Stimulated activated CD4-positive, alpha-beta T cell treated with anti-CD3 and anti-CD28 coated beads, Interleukin-12 subunit alpha, Interleukin-12 subunit beta, amount 100 ng/mL, for 4 hours (primary cell): ENCODE measurements at places on chromosomes 1 and 21.

DNA sequence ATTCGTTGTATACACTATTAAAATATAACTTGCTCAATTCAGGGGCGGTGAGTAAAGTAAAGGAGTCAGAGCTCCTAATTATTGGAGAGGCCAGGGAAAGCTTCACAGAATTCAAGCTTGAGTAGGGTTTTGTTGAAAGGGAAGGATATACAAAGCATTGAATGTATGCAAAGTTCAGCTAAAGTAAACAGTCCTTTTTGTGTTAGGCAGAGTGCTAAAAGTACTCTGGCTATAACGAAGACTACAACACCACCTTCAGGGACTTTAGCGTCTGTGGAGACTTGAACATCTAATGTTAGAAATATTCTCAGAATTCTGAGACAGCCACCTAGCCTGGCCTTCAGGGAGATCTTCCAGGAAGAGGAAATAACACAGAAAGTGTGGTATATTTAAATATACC lies 1.1 kb downstream of the FALEC start:
- no peak for DNase-seq

DNA sequence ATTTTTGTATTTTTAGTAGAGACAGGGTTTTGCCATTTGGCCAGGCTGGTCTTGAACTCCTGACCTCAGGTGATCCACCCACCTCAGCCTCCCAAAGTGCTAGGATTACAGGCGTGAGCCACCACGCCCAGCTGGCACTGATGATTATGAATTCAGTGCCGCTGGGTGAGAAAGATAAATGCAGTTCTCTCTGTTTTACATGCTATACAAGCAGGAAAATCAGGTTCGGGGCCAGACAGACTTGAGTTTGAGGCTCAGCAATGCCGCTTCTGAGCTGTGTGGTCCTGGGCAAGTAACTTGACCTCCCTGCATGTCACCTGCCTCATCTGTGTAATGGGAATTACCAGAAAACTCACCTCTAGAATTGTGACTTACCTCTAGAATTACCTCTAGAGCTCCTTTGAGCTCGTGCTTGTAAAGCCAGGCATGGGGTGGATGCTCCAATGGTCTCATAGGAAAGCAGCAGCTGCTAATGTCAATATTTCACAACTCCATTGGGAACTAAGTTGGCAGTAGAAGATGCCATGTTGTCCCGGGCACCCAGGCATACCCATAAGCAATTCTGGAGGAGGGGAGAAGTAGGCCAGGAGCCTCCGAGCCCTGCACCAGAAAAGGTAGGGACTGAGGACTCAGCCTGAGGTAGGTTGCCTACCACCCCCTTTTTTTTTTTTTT lies 119.8 kb upstream of the SLC25A33 start:
- DNase-seq = no peak

DNA sequence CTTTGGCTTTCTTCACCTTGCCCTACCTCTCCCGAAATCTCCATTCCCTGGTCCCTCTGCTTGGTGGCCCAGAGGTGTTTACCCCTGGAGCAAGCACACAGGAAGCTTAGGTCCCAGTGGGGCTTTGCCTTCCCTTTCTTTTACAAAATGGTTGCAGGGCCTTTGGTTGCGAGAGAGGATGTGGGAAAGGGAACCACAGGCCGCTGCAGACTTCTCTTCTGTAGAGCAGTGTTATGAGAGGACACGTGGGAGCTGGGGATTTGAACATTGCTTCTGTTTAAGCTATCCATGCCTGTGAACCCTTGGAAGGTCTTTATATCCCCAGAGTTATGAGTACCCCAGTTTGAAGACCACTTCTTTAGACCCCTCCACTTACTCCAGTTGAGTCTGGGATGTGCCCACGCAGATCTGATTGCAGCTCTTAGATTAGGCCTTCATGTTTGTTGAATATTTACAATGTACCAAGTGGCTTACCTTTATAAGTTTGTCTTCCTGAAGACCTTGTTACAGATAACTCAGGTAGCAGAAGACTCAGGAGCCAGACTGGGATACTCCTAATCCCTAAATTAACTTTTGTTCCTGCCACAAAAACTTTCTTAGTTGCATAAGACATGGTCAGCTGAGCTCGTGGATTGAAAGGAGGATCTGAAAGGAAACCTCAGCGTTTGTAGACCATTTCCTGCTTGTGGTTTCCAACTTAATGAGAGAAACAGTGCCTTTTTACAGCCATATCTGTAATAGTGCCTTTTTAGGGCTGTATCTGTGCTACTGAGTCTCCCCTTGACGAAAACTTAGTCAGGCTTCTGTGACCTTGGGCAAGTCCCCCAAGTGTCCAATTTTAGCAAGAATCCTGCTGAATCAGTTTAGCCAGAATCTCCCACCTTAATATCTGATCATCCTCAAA lies 21.9 kb upstream of the IVNS1ABP start:
- DNase-seq = no peak

DNA sequence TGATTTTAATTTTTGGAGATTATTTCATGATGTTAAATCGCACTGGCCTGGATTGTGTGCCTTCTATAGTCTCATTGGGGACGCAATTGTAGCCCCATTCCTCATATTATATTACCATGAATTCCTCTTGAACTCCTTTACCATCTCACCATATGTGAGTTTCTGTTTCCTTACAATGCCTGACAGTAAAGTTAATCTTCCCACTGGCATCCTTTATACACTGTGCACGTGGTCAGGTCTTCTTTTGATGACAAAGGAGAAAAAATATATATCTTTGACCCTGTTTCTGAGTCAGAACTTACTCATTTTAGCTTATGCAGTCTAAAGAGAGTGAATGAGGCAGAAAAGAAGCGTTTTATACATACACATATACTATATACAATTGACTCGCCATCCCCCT lies 774 bp upstream of the ABL2 start:
- DNase-seq = no peak

DNA sequence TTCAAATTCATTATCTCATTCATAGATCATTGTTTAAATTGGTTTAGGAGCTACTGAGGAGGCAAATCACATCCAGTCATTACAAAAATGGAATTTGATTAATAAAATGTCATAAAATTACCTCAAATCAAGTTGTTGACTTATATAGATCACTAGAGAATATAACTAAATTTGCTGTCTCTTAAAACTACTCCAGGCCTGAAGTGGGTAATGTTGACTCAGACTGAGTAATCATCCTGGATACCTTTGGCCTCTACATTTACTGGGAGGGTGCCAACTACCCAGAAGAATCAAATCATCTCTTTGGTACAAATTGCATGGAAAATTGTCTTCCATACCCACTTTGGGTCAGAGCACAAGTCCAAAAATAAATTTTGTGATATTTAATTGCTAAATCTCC lies 191.2 kb upstream of the GREM2 start:
- DNase-seq = no peak

DNA sequence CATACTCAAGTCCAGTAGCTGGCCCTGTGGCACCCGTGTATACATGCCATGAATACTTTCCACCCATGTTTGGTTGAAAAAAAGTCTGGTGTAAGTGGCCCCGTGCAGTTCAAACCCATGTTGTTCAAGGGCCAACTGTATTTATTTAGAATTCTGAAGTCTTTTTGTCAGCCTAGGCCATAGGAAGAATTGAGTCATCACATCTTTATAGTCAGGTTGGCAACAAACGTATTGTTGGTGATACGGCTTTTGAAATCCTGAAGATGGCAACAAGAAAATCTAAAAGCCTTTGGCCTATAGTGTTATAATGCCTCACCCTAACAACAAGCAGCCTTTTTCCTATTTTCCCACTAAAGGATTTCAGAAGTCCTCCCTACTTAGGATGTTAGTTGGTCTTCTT lies 363.6 kb downstream of the PLPP3 start:
- no peak for DNase-seq

GRCh38 chr1:179820226-179820970 lies 57.2 kb downstream of the TOR1AIP2 start:
- DNase-seq = no peak

DNA sequence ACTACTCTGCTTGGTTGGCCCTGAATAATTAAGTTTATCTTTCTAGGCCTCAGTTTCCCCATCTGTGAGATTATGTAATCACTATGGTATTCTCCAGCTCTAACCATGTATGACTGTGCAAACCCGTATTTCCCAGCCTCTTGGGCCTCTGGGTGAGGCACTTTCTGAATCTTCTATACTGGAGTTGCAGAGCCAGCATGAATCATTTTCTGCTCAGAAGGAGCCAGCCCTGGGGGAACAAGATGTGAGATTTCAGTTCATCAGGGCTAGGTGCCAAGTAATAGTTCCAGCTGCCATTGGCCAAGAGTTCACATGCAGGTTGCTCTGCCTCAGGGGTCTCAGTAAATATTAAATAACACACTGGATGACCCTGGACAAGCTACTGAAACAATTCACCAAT lies 47.7 kb upstream of the USP24 start:
- no peak for DNase-seq

- DNase-seq = no peak
Measured at GRCh38 chr1:3000214-3000613, 21.1 kb upstream of the ACTRT2 start.

- DNase-seq = no peak
Measured at GRCh38 chr1:185573677-185574076, 160.5 kb upstream of the HMCN1 start.

GRCh38 chr21:40300300-40300699 lies 433.1 kb downstream of the PCP4 start:
- DNase-seq = no peak

DNA sequence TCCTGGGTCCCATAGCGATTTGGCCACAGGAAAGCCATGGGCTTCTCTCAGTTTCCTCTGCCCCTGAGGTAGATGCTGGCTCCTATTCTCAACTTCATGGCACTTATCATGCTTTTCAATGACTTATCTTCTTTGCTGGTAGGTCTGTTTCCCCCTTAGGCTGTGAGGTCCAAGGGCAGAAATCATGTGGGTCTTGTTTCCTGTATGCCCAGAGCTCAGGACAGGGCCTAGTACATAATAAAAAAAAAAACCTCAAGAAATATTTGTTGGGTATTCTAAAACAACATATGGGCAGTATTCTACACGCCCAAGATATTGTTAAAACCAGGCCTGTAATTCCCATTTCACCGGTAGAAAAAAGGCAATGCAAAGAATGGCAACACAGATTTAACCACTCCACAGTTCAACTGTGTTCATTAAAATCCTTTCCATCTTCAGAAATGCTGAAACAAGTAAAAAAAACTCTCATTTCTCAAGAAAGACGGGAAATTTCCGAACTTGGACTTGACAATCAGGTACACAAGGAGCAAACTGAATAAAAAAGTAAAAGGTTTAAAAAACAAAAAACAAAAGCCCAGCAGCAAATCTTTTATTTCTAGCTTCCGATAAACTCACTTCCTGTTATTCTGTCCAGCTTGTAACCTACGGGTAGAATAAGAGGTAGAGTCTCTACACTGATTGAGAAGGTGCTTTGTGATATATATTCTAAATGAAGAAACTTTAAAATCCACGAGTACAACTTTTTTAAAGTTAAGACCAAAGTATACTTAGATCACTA lies 6.3 kb upstream of the TDRD10 start:
- DNase-seq = no peak
